ENCODE measurements at places on chromosomes 6 and 20.

GRCh38 chr20:57435498-57436222, 44.5 kb downstream of the RBM38 start:
- peak; percentile 39 for DNase-seq

DNA sequence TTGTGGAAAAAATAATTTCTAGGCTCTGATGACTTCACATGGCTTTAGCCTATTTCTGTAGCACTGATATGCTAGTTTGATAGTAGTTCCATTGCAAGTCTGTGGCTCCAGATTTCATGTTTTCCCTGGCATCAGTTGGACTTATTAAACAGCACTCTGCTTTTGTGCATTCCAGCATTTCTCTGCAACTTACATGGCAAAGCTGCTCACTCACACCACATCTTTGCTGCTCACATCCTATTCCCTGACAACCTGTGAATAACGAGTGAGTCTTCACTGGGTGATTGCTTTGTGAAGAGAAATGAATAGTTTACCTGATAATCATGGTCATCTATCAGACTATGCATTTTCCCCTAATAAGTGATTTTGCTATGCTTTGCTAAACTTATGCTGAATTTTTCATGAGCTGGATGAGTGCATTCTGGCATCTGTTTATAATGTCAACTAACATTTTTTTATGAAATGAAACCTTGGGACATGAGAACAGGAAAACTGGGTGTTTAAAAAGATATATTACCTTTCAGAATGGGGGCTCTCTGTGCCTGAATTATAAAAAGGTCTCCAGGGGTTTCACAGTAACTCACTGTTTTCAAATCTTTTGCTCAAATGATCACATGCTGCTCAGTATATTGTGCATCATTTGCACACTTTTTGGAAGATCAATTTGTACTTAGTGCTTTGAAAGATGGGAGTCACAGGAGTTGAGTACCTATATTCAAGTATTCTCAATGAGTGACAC, 301.8 kb downstream of the TBC1D32 start:
- DNase-seq, result no peak

DNA sequence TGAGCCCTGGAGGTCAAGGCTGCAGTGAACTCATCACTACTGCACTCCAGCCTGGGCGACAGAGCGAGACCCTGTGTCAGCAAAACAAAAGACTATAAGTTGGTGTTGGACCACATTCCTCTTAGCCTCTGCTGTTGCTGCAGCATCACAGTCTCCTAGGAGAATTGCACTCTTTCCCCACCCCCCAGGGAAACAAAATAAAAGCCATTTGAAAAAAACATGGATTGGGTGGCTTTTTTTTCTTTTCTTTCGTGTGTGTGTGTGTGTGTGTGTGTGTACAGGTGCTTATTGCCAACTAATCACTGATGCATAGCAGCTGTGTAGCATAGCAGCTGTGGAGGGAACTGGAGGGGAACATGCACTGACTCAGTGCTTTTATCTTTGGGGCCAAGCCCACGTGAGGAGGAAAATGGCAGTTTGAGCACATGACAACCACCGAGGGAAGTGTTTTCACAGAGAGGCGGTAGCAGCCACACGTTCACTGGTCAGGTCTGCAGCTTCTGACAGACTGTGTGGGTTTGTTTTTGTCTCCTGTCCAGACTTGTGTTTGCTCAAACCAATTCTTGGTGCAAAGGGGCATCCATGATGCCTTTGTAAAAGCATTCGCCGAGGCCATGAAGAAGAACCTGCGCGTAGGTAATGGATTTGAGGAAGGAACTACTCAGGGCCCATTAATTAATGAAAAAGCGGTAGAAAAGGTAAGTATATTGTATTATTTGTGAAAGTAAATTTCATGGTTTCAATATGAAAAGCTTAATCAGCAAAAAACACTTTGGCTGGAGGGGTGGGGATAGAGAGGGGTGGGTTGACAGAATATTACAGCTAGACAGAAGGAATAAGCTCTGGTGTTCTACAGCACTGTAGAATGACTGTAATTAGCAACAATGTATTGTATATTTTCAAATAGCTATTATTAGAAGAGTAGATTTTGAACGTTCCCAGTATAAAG, 27.7 kb downstream of the ALDH5A1 start:
- no peak for DNase-seq

DNA sequence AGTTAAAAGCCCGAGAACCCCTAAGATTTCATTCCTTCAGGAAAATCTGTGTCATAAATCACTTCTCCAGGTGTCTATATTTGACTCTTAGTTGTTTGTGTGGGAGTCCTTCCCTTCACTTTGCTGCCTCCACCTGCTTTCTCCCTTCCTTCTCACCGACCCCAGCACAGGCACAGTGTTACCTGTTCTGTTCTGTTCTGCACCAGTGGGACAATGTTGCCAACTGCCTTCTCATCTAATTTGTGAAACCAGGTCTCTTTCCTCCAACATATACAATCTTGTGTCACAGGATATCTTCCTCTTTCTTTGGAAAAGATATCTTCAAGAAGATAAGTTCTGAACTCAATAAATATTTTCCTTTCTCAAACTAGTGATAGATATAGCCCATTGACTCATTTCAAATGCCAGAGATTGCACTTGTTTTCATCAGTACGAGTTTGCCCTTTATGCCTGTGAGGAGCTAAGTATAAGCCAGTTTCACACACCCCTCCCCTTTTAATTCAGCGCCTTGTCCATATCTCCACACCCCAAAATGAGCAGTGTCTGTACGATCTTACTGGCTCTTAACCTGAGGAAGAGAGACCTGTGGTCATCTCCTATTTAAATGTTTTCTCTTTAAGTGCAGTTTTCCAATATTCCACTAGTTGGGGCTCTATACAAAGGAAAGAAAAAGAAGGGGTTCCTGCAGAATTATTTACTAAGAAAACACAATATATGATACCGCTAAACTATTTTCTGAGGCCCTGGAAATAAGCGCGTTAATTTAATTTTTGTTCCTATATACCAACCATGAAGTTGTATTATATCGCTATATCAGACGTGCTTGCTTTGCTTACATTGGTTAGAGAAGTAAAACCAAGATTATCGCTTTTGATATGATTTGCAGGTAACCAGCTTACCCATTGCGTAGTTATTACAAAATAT, 81.6 kb upstream of the PREP start:
- peak; percentile 75 for DNase-seq

DNA sequence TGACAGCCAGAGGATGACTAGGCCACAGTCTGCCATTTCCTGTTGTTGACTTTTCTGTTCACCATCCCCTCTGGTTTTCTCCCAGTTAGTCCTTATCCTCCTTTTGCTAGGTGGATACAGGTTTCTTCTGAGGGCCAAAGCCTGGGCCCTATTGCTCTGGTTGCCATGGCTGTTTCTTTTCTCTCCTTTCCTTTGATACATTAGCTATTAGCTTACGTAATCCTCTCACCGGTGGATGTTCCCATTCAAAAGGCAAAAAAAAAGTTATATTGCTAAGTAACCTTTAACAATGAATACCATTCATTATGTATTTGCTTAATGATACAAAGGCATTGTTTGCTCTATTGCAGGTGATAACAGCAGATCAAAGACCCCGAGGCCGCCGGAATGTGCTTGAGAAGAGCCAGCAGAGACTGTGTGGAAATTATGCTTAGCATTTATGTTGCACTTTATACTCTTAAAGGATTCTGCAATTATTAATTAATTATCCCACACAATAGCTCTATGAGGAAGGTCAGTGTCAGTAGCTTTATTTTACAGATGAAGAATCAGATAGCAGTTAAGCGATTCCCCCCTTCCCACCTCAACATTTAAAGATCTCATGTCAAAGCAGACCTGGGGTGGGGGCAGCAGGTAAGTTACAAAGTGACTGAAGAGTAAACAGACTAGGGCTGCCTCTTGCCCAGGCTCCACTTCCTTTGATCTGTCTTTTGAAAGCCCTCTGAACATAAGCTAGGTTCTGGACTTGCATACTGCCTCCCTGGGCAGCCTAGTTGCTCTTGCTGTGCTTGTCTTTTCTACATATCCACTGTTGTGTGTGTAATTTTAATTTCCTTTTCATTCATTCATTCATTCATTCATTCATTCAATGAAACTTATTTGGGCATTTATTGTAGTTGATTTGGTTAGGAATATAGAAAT, 14.5 kb upstream of the TFB1M start:
- DNase-seq, result no peak

DNA sequence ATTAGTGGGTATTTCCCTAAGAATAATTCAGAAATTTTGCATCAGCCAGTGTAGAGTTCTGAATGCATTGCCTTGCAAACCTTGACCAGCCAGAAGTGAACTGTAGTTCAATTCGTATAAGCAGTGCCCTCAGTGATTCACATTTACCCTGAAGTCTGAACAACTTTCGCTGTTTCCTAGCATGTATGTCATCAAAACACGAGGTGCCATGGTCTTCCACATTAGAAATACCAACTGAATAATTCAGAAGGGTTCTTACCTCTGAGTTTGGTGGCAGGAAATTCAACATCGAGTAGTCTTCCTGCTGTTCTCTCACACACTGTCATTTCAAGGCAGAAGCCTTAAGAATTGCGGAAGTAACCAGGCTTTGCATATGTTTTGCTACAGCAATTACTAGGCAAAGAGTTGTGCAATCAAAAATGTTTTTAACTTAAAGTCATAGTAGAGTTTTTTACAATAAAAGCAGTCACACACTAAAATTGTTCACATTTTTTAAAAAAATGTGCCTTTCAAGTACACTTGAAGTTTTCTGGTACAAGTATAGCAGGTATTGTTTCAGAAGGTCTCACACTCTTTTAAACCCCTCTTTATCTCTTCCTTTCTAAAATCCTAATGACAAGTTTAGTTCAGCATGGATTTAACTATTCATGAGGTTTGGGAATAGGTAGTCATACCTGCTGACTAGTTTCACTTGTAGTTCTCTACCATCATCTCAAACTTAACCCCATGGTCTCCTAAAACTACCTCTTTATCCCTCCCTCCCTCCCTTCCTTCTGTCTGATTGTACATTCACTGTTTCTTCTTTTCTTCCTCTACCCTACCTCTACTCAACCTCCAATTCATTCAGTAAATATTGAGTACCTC, 118.3 kb downstream of the STXBP5 start:
- DNase-seq, result peak; percentile 35

DNA sequence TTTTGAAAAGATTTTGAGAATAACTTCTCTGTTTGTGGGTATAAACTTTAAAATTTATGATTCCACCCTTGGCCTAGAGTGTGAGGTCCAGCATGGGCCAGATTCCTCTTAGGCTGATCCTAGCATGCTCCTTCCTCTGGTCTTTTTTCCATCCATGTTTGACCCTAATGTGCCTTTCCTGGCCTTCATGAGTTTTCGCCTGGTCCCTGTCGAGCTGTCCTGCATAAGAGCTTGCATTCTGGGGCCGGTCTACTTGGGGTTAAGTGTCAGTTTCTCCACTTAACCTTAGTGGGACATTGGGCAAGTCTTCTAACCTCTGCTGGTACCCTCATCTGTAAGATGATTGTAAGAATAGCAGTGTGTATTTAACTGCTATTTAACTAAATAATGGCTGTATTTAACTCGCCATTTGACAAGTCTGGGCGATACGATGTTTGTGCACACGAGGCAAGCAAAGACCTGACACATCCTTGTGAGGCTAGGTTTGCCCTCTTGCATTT, 40.7 kb upstream of the TAGAP start:
- DNase-seq, result no peak

DNA sequence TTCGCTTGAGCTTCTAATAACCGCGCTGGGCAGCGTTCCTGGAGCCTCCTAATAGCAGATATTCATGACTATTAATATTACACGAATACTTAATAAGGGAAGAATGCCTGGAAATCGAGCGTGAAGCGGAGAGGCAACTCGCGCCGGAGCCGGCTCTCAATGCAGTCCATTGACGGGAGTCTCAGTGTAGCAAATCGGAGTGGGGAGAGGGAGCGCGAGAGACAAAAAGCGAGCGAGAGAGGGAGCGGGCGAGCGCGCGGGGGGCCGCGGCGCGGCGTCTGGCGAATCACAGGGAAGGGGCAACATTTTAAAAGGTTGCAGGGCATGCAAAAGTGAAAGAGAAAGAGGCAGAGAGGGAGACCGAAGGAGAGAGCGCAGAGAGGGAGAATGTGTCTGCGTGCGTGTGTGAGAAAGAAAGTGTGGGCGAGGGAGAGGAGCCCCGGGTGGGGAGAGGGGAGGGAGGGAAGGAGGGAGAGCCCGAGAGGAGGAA, 2.9 kb downstream of the TFAP2A start:
- peak; percentile 95 for DNase-seq

DNA sequence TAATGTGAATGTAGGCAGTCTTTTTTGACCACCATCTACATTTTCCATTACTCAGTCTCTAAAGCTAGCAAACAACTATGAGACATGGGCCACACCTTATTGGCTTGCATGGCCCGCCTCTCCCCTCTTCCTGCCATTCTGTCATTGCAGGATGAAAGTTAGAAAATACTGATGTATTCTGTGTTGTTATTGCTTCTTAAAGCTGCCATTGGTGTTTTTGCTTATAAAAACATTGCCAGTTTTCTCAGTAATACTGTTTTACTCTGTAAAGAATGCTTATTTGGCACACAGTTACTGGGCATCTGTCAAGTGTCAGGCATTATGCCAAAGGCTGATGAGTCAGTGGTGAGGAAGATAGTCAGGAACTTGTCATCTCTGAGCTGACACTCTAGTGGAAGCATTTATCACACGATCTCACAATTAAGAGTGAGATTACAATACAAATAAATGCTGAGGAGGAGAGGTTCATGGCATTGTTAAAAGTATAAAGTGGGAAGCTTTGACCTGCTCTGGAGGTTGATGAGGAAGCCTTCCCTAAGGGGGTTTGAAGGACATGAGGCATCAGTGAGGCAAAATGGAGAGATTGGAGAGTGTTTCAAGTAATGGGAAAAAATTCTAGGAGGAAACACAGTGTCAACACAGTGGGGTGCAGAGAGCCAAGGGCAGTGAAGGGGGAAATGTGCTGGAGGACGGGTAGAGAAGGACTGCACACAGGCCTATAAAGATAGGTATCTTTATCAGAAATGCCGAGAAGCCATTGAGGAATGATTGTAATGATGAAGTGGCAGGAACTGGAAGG, 14.7 kb downstream of the KLHL32 start:
- DNase-seq, result peak; percentile 63

GRCh38 chr6:475314-475713, 83.8 kb downstream of the IRF4 start:
- DNase-seq, result no peak

DNA sequence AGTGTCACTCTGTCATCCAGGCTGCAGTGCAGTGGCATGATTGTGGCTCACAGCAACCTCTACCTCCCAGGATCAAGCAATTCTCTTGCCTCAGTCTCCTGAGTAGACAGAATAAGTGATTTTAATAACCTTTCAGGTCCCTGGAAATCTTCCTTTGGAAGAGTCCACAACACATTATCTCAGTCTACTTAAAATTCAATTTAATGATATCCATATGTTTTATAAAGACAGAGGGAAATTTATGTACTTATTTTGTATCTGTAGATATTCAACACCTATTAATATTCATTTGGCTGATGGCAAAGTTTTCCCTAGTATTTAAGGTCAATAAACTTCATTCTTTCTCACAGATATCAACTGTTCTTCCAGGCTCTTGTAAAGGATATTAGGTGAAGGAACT, 881.4 kb upstream of the GJE1 start:
- no peak for DNase-seq

DNA sequence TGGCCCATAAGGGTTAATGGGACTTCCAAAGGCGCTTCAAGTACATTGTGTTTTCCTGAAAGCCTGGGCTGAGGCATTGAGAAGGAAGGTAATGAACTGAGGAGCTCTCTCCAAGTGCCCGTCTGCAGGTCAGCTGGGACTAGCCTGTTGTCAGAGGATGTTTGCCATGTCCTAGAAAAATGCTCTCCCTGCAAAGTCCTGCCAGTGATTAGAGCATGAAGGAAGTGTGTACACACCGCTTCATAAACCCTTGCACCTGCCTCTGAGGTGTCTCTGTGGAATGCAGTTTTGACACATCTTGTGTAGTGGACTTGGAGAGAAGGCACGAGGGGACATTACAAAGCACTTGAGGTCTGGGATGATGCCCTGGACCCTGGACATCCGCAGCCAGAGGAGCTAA, 506.7 kb downstream of the KIF16B start:
- DNase-seq, result no peak

- DNase-seq, result no peak
Observed at GRCh38 chr6:118648866-118649554, 2.4 kb downstream of the CEP85L start.
